Dorsolateral prefrontal cortex (tissue), 122 donors: ENCODE measurements at places on chromosomes 1 and 21. TPM values are rescaled to one million over a fixed set of nuclear protein-coding genes. Genes with fewer than 3 reads are reported as not detected.

CLDN19 gene
- total RNA-seq: not detected

AUNIP gene
- total RNA-seq: 1.8 TPM

MATN1 gene
- total RNA-seq: 0.57 TPM

ADAMTS1 gene
- total RNA-seq: 37.4 TPM

PTP4A2 gene
- total RNA-seq: 263 TPM

GBP5 gene
- total RNA-seq: 2.0 TPM

SLC44A3 gene
- total RNA-seq: 11.5 TPM

TMEM269 gene
- not detected for total RNA-seq

EVA1C gene
- 26.2 TPM for total RNA-seq

WDR64 gene
- total RNA-seq: not detected

S100A5 gene
- not detected for total RNA-seq

LCE3D gene
- total RNA-seq: not detected

TMCC2 gene
- total RNA-seq: 94.0 TPM

GLMN gene
- total RNA-seq: 14.3 TPM

SLC30A7 gene
- total RNA-seq: 20.2 TPM

RHEX gene
- total RNA-seq: not detected

SPRR1A gene
- not detected for total RNA-seq

TIE1 gene
- total RNA-seq: 43.3 TPM

CELA3B gene
- total RNA-seq: not detected

S100A4 gene
- 17.5 TPM for total RNA-seq

ADARB1 gene
- 38.1 TPM for total RNA-seq

HORMAD1 gene
- total RNA-seq: 1.4 TPM

OR2T33 gene
- not detected for total RNA-seq

SZT2 gene
- 81.9 TPM for total RNA-seq

MFSD2A gene
- 27.1 TPM for total RNA-seq

LCE3E gene
- total RNA-seq: not detected

ERICH3 gene
- total RNA-seq: 30.7 TPM

RIMKLA gene
- 34.0 TPM for total RNA-seq

ESRRG gene
- total RNA-seq: 24.1 TPM

SLC45A3 gene
- total RNA-seq: 47.7 TPM

ITLN1 gene
- total RNA-seq: not detected

XKR8 gene
- total RNA-seq: 5.5 TPM

CGN gene
- 7.9 TPM for total RNA-seq

HIVEP3 gene
- total RNA-seq: 23.2 TPM

WNT3A gene
- total RNA-seq: not detected

LRRC71 gene
- not detected for total RNA-seq

KRTAP10-6 gene
- not detected for total RNA-seq

FCER1A gene
- total RNA-seq: not detected

HSPB7 gene
- total RNA-seq: 2.8 TPM

UMODL1 gene
- 0.22 TPM for total RNA-seq

MFAP2 gene
- total RNA-seq: not detected

FAM167B gene
- total RNA-seq: not detected

PLPP3 gene
- 120 TPM for total RNA-seq

SERINC2 gene
- total RNA-seq: 0.48 TPM

OBSCN gene
- 11.2 TPM for total RNA-seq

LCE6A gene
- not detected for total RNA-seq

TMEM61 gene
- 0.90 TPM for total RNA-seq

NCF2 gene
- 2.6 TPM for total RNA-seq

RIMS3 gene
- total RNA-seq: 268 TPM

LAMC1 gene
- 17.2 TPM for total RNA-seq

TPR gene
- total RNA-seq: 80.0 TPM

ATP6V1G3 gene
- total RNA-seq: not detected

SLAMF6 gene
- not detected for total RNA-seq

LCK gene
- not detected for total RNA-seq

CASQ2 gene
- total RNA-seq: 11.2 TPM

HMGCS2 gene
- not detected for total RNA-seq

PROK1 gene
- total RNA-seq: not detected

ASTN1 gene
- total RNA-seq: 122 TPM

RHD gene
- total RNA-seq: 0.74 TPM
